ENCODE measurements at places on chromosomes 5 and 9.
A peak's percentile ranks its signal among the peaks of the same experiment; 100 is the strongest.

- peak; percentile 94 for DNase-seq
Measured at GRCh38 chr5:57538341-57538955, 55.8 kb upstream of the ACTBL2 start.

DNA sequence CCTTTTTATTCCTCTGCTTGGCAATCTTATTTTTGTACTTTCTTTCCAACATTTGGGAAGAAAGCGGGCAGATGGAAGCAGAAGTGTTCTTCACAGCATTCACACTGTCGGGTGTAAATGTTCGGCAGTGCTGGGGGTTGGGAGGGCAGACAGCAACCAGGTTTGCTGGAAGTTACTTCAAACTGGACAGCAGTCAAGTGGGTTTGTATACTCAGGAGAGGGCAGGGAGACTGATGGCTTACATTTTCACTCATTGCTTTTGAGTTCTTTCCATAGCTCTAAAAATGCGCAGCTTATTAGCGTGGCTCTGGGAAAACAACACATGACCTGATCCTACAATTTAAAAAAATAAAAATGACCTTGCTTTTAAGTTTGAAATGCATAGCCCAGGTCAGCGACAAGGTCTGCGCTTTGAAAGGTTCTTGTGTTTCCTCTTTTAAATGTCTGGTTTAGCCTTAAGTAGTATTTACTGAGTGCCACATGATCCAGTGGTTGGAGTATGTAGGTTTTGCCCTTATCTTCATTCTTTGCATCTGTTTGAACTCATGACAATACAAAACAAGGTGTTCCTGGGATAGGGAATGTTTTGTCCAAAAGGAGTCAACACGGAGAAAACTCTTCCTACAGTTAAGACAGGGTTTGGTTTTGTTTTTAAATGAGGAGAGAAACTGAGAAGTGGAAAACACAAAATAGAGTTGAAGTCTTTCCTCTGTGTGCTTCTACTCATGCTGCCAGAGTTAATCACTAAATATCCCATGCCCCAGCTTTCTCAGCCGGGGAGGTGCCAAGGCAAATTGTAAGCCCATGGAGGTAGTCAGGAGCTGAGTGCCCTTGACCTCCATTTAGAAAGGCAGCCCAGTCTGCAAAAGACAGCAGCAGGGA, 132.7 kb upstream of the DMRT1 start:
- no peak for DNase-seq

GRCh38 chr5:145787001-145787400, 48.1 kb downstream of the PRELID2 start:
- no peak for DNase-seq

DNA sequence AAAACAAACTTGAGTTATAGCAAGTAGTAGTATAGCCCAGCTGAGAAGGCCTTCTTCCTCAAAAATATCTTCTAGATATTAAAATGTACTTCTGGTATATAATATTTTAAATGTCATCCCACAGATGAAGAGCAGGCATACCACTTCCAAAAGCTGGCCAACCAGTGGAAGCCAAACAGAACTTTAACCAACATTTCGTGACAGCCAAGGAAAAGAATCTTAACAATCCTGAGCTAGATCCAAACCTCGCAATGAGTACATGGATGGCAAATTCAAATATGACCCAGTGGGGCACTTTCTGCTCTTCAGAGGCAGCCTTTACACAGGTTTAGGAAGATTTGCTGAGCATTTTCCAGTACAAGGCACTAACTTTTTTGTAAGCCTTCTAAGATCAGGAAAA, 91.8 kb upstream of the ACO1 start:
- no peak for DNase-seq

- peak; percentile 85 for DNase-seq
Measured at GRCh38 chr5:139745132-139745799, 50.3 kb upstream of the PSD2 start.

GRCh38 chr5:6766604-6767093, 53.4 kb downstream of the TENT4A start:
- peak; percentile 98 for DNase-seq

GRCh38 chr5:142506756-142507155, 179.1 kb downstream of the FGF1 start:
- DNase-seq = no peak

DNA sequence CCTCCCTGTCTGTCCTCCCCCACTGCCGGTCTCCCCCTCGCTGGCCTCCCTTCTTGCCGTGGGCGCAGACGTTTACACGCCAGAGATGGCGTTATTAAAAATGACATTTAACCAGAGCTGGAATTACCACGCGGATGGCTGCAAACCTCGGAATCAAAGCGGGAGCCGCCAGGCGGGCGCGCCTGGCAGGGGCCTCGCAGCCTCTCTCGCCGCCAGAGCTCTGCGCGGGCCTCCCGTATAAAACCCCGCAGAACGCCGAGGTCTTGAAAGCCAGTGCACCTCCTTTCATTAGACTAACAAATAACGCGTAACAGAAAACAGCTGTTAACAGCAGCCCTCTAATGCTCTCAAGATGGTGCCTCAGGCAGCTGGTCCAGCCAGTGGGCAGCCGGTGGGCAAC, 10.2 kb downstream of the PRRX2 start:
- DNase-seq = no peak

DNA sequence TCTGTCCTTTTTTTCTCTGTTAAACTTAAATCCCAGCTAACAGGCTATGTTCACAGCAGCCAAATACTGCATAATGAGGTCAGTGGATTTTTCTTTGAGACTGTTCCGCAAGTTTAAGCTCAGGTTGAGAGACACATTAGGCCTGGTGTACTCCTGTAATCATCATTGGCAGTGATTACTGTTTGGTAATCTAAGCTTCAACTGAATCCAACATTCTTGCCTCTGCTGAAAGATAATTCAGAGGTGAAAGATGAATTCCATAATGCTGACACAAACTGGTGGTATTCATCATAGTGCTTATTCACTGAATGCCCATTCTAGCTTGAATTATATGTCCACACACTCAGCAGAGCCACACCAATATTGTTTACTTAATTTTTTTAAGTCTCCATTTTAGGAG, 108.5 kb downstream of the NFIB start:
- peak; percentile 32 for DNase-seq

GRCh38 chr5:40672425-40672824, 7.3 kb upstream of the PTGER4 start:
- no peak for DNase-seq

DNA sequence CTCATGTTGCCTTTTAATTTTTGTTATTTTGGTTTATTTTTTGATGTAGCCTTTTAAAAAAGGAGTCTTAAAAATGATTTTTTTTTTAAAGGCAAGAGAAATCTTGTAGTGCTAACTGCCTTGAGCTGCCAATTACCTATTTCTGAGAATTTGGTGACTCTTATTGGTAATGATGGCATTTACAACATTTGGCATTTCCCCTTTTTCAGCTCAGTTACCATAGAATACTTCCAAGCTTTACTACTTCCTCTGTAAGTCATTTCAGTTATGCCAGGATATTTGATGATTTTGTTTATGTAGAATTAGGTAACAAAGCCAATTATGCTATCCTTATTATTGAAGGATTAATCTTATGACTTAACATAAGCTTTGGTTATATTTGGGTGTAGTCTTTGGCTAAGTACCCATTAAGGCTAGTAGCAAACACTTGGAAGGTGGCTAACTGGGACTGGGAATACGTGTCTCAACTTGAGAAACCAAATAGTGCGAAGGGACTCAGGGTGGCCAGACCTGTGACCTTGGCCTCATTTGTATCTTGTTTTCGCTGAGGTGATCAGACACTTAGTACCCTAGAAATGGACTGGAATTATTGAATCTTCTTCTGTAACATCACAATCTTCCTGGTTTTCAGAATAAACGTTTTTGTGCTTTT, 27.7 kb downstream of the CDC37L1 start:
- DNase-seq = no peak

- peak; percentile 48 for DNase-seq
Measured at GRCh38 chr5:141172381-141173204, at the start of gene PCDHB7. TSS of gene PCDHB7 (plus strand) at chr5:141172644. CDS start at chr5:141172836, 192 bp downstream.

- peak; percentile 2 for DNase-seq
Measured at GRCh38 chr5:28648108-28648507, 1609.7 kb upstream of the CDH9 start.

Measured in RPMI7951 (cell line).